ENCODE measurements at places on chromosomes 16 and 17.

- no peak for DNase-seq
Observed at GRCh38 chr17:45680360-45680759, 103.8 kb upstream of the CRHR1 start.

DNA sequence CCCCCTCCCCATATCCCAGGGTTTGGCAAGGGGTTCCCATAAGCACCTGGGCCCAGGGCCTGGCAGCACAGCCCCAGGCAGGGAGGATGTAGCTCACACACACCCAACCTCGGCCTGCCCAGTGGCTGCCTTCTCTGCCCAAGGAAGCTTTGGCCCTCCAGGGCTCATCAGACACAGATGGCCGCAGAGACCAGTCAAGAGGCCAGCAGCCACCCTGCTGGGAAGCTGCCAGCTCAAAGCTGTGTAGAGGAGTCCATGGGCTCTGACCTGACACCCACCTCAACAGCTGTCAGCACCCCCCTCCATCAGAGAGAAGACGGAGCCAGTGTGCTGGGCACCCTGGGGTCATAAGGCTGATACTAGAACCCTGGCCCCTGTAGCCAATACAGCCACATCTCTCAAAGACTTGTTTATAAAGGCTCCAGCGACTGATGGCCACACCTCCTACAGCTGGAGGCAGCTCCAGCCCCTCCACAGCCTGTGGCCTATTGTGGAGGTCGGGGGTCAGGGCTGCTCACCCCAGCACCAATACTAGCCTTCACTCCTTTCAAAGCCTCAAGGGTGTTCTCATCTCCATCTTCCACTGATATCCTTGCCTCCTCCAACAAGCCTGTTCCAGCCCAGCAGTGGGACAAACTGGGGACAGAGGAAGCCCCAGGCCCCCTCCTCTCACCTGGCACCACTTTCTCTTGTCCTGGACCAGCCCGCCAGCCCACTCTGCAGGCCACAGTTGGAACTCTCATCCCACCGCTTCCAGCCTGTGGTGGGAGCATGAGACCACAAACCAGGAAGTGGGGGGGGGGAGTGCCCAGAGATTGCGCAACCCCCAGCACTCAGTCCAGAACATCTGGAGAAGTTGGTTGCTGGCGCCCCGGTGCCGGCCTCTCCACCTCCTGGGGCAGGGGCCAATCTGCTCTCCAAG is 2.2 kb upstream of the MPG start:
- DNase-seq, result no peak

DNA sequence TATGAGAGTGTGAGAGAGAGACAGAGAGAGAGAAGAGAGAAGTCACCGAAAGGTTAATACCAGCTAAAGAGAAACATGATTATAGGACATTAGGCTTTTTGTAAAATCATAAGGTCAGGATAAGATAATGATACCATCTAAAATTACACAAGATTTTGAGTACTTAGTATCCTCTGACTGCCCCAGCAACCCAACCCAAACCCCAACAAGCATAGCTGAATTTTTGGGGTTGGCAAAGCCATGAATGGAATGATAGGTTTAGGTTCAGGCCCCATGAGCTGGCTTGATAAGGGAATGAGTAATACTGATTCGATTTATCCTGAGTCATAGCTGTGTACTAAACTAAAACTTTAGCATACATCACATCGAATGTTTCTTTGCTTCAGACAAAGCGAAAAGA is 259.5 kb downstream of the IRX3 start:
- peak; percentile 50 for DNase-seq

DNA sequence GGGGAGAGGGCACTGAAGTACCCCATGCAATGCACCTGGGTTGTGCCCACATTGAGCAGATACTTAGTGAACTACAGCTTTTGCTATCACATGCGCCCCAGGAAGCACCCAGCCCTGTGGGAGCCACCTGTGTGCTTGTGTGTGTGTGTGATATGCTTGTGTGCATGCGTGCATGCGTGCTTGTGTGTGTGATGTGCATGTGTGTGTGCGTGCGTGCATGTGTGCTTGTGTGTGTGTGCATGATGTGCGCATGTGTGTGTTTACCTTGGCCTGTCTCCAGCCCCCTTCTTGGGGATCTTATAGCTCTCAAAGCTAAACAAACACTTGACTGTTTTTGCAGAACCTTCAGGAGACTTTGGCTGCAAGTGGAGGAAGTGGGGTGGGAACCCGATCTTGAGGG is 841 bp downstream of the C16orf89 start:
- DNase-seq, result peak; percentile 25

GRCh38 chr17:70772761-70773160 is 603.4 kb downstream of the KCNJ2 start:
- no peak for DNase-seq

- DNase-seq, result no peak
Observed at GRCh38 chr17:36527621-36528250, 6.9 kb downstream of the MYO19 start.

- DNase-seq, result no peak
Observed at GRCh38 chr16:84677017-84677803, 22.6 kb upstream of the USP10 start.

- DNase-seq, result peak; percentile 85
Observed at GRCh38 chr17:50274142-50274896, at the start of gene TMEM92. Gene TMEM92, plus strand, starts transcription at chr17:50274466. Its CDS starts 36 bp downstream, at chr17:50274502.

- no peak for DNase-seq
Observed at GRCh38 chr17:31595076-31595475, 203.6 kb downstream of the RAB11FIP4 start.

- no peak for DNase-seq
Observed at GRCh38 chr17:14461227-14461548, 160.3 kb downstream of the HS3ST3B1 start.

GRCh38 chr16:48535831-48536613 is 74.0 kb downstream of the N4BP1 start:
- DNase-seq, result no peak

DNA sequence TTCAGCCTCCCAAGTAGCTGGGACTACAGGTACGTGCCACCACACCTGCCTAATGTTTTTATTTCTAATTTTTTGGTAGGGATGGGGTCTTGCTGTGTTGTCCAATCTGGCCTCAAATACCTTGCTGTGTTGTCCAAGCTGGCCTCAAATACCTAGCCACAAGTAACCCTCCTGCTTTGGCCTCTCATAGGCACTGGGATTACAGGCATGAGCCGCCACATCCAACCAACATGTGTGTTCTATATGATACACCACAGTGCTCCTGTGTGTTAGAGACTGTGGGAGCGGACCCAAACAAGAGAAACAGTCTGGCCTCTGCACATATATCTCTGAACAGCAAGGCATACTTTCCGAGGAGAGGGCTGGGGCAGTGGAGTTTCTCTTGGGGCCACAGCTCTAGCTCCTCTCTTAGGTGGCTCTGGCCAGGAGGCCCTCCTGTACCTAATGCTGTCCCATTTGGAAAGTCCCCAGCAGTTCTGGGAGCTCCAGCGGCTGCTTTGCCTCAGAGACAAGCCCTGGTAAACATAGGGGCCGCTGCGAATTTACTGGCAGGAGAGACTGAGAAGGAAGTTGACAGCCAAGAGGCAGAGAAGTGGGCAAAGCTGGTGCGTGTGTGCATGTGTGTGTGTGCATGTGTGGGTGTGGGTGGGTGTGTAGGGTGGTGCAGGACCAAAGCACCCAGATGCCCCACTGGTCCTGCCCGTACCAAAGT is 95.0 kb downstream of the RAB11FIP4 start:
- DNase-seq, result no peak

- DNase-seq, result no peak
Observed at GRCh38 chr16:85148931-85149330, 36.7 kb upstream of the CIBAR2 start.

GRCh38 chr17:66357037-66357436 is 54.6 kb downstream of the PRKCA start:
- no peak for DNase-seq

GRCh38 chr17:64056269-64057005 is 36.0 kb upstream of the ICAM2 start:
- DNase-seq, result peak; percentile 65

GRCh38 chr17:30357476-30357875 is 21.3 kb upstream of the CPD start:
- DNase-seq, result no peak

- DNase-seq, result no peak
Observed at GRCh38 chr17:50834429-50835300, 721 bp upstream of the WFIKKN2 start.

Measured in Calu3 (cell line).